Stimulated activated CD4-positive, alpha-beta T cell treated with anti-CD3 and anti-CD28 coated beads, TNF-alpha, amount 100 ng/mL, for 24 hours (primary cell): ENCODE measurements at places on chromosomes 11 and 22.

DNA sequence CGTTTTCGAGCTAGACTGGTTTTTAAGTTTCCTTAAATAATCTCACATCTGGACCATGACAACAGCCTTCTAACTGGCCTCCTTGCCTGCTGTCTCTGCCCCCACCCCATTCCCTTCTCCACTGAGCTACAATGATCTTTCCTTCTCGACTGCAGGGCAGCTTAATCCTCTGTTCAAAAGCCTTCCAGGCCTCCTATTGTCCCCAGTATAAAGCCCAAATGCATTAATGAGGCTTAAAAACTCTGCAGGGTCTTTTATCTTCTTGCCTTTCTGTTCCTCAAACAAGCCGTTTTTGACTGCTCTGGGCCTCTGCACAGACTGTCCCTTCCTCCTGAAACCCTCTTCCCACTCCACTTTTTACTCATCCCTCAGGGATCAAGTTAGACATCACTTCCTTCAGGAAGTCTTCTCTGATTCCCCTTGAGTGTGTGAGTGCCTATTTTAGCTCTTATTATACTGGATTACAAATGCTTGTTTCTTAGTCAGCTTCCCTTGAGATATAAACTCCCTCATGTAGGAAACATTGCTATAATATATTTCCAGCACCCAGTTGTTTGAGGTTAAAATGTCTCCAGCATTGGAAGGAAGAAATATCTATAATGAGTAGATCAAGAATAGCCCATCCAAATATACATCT is 23.6 kb upstream of the PAMR1 start:
- DNase-seq = no peak

DNA sequence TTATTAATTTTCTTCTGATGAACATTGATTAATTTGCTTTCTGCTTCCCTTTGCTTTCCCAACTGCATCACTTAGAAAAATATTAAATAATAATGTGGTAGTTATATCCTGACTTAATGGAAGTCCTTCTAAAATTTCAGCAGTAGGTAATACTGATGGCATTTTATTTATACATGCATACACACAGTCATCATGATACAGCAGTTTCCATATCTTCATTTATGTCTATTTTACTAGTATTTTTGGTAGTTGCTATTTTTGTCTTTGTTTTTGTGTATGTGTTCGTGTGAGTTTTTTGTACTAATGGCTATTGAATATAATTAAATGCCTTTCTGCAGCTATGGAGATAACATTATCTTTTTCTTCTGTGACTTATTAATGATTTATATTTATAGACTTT is 484.7 kb upstream of the CNTN5 start:
- DNase-seq = no peak

DNA sequence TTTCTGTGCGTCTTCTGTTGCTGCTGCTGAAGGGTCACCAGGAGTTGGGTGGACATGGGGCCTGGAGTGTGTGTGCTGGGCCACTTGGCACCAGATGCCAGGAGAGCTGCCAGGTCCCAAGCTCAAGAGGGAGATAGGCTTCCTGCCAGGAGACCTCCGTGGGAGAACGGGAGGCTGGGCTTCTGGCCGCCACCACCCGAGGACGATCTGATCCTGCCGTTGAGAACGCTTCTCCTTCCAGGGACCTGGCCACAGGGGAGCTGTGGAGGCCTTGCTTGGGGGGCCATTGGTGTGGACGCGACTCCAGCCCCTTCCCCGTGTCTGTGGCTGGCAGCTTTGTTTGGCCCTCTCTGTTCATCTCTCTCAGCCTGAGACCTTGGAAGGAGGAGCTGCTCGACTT is 2.4 kb downstream of the BRSK2 start:
- no peak for DNase-seq

DNA sequence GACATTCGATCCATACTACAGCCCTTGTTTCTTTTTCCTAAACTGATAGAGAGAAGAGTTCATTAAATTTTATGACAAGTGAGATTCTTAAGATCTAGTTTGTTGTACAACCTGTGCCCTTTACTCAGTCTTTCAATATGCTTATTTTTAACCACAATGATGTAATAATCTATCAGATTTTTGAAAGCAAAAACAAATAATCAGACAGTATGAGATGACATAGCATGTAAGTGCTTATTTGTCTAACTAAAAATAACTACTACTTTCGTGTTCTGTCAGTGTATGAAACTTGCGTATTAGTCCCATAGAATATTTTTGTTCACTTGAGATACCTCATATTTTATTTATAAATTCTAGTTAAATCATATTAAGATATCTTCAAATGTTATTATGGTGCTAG is 33.2 kb downstream of the RAB39A start:
- no peak for DNase-seq

- DNase-seq = no peak
These were observed 33.2 kb downstream of the ADORA2A start for GRCh38 chr22:24460418-24461089.

DNA sequence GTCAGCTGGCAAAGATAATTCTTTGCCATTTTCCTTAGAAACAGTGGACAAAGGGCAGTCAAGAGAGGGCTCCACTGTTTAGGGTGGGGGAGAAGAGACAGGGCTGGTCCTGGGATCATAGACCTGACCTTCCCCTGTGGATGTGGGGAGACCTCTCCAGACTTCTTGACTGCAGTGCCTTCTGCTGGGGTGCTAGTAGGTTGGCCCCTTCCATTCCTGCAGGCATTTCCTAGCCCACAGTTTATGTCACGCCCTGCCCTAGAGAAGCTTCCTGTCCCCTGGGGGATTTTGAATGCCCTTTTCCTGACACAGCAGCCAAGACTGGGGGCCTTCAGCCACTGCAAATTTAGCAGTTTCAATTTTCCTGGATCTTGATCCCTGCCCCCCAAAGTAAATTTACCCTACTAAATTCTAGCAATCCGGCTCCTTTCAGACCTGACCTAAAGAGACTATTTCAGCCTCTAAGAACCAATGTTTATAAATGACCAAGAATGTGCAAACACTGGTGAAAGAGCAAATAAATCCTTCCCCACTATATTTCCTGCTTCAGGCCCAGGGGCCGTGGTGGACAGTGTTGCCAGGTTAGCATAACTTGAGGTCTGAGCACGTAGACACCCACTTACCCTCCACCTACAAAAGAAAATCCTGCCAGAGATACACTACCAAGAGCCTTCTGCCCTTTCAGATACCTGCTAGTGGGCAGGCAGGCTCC is 58.4 kb downstream of the PPFIBP2 start:
- no peak for DNase-seq

- no peak for DNase-seq
These were observed 41.5 kb downstream of the TBC1D22A start for GRCh38 chr22:46803936-46804335.

GRCh38 chr11:9315078-9315688 is 790 bp upstream of the TMEM41B start:
- DNase-seq = no peak

DNA sequence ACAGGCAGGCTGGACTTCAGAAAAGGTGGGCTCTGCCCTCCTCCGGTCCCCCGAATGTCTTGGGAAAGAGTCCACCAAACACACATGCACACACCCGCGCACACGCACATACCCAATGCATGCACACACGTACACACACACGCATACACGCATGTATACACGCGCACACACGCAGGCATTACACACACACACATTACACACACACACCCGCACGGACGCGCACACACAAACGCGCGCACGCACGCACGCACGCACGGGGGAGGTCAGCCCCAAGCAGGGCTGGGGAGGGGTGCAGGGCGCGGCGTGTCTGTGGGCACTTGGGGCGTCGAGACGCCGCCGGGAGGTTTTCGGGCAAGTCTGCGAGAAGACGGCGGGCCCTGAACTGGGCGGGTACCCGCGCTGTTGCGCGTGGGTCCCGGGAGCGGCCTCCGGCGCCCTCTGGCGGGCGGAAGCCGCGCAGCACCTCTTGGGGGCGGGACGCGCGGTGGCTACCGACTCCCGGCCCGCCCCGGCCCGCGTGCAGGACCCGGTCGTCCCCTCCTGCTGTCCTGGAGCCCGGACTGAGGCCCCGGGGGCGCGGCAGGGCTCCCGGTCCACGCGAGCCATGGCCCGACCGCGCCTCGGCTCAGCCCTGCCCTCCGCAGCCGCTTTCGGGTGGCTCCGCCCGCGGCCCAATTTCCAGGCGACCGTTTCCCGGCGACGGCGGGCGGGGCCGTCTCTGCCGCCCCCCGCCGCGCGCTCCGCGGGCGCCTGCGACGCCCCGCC is 3.6 kb downstream of the SEPTIN5 start:
- peak; percentile 61 for DNase-seq

GRCh38 chr11:126114486-126115126 is 51.9 kb upstream of the CDON start:
- DNase-seq = no peak

DNA sequence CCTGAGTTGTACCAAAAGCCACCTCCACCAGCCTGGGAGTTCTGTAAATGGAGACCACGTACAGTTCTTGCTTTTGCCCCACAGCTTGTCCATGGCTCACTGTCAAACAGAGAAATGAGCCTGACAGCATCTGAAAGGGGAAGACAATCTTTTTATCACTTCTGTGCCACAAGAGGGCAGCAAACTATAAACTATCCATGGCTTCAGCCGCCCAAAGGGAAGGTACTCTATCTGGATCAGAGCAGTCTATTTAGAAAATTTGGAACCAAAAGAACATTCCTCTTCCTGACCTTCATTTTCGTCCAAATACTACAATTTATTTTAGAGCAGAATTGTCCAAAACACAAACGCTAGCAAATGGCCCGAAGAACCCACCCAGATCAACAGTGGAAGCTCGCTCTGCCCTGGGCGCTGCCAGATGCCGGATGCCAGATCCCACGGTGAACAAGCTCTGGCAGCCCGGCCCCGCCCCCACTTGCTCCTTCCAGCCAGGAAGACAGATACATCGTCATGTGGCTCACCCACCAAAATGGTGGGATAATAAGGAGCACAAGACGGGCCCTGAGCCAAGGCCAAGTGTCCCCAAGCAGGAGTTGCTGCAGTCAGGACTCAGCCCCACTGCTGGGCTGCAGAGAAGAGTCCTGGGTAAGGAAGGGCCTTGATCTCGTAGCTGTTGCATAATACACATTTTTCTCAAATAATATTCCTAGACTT is 23.9 kb upstream of the SCGB1A1 start:
- peak; percentile 11 for DNase-seq

GRCh38 chr11:66123902-66124301 is 53.8 kb downstream of the PACS1 start:
- DNase-seq = no peak

DNA sequence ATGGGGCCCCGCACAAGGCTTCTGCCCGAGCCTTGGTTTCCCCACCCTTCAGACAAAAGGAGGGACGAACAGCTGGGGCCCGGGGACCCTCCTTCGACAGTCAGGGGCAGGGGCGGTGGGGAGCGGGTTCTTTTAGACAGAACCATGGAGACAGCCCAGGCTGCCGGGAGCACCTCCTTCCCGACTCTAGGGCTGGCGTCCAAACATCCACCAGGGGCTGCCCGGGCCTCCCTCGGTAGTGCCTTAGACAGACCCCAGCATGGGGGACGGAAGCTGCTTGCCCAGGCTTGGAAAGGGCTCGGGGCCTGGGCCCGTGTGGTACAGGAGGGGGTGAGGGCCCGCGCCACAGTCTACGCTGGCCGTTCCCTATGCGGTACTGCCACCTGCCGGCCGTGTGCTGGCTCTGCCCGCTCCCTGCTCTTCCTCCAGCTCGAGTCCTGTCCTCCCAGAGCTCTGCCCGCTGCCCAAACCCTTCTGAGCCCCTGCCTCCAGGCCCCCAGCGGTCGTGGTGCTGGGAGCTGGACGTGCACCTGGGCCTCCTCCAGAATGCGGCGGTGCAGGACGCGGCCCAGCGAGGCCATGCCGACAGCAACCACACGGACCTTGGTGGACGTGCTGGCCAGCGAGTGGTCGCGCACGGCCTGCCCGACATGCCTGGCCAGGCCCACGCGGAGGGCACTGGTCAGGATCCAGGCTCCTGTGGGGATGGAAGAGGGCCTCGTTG is 20.1 kb downstream of the TSSC4 start:
- peak; percentile 69 for DNase-seq

DNA sequence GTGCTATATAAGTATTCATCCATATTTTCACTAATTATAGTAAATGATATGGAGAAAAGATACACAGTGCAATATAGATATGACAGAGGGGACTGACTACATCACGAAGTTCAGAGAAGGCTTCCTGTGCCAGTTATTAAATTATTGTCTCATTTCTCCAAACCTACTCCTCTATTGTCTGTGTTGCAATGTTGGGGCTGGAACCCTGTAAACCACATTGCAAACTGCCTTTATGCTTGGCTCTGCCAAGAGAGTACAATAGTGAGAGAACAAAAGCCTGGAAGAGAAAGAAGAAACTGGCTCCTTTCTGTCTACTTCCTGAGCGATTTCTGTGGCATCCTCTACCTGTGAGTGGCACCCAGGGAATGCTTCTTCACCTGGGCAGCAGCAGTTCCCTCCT is 46.4 kb downstream of the ME3 start:
- no peak for DNase-seq

DNA sequence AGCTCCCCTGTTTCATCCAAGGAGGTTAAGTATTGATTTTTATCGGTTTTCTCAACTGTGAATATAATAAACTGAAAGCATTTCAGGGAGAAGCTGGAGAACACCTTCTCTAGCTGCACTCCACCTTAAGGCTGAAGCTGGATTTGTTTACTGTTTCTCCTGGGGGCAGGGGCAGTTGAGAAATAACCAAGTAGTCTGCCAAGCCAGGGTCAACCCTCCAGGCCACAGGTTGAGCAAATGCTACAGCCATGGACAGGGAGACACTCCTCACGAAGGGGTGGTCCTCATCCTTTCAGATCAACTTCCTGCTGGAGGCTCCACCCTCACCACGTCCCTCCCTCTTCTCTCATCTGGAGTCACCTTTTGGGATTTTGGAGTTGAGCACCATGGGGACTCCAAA is at the start of gene TTC36:
TSS of gene TTC36 (plus strand) at position 366 of the 400 bp plus-strand sequence. CDS start at position 387, 21 bp downstream.
- no peak for DNase-seq

- DNase-seq = no peak
These were observed 166.7 kb downstream of the ST3GAL4 start for GRCh38 chr11:126522152-126522551.

GRCh38 chr11:108754901-108755625 is 90.2 kb downstream of the DDX10 start:
- no peak for DNase-seq

GRCh38 chr11:63505857-63506528 is at the start of gene LGALS12:
Gene LGALS12, plus strand, starts transcription at chr11:63506084. Its CDS starts 375 bp downstream, at chr11:63506459.
- no peak for DNase-seq

DNA sequence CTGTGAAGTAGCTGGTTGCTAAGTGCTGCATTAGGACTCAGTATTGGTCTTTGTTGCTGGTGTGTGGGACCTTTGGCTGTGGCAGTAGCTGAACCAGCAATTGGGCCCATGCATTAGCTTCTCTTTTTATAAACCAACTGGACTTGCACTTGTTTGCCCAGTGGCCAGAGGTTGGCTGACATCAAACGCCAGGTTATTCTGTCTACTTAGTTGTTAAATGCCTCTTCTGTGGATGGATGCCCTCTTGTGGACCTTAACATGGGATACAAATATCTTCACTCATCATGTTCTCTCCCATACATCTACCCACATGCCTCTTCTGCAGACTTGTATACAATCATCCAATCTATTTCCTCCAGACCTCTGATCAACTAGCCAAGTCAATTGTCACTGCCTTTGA is 26.4 kb upstream of the ARHGAP20 start:
- DNase-seq = no peak

- no peak for DNase-seq
These were observed 319.3 kb upstream of the NARS2 start for GRCh38 chr11:78893996-78894395.
